ENCODE measurements at places on chromosomes 11 and 22.
A peak's percentile ranks its signal among the peaks of the same experiment; 100 is the strongest.

DNA sequence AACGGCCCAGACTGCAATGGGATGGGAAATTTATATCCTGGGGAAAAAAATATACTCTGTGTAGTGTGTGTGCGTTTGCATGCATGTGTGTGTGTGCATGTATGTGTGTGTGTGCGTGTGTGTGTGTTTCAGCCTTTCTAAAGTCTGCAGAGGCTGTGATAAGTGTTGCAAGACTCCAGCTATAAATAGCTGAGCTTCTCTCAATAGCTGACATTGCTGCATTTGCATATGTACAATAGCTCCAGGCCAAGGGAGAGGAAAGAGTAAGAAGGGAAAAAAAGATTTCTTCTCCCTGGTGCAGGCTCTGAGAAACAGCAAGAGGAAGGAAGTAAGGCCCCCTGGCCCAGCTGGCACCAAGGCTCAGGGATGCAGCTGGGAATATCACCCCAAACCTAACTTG is 483.0 kb downstream of the MN1 start:
- ATAC-seq, result peak; percentile 89

DNA sequence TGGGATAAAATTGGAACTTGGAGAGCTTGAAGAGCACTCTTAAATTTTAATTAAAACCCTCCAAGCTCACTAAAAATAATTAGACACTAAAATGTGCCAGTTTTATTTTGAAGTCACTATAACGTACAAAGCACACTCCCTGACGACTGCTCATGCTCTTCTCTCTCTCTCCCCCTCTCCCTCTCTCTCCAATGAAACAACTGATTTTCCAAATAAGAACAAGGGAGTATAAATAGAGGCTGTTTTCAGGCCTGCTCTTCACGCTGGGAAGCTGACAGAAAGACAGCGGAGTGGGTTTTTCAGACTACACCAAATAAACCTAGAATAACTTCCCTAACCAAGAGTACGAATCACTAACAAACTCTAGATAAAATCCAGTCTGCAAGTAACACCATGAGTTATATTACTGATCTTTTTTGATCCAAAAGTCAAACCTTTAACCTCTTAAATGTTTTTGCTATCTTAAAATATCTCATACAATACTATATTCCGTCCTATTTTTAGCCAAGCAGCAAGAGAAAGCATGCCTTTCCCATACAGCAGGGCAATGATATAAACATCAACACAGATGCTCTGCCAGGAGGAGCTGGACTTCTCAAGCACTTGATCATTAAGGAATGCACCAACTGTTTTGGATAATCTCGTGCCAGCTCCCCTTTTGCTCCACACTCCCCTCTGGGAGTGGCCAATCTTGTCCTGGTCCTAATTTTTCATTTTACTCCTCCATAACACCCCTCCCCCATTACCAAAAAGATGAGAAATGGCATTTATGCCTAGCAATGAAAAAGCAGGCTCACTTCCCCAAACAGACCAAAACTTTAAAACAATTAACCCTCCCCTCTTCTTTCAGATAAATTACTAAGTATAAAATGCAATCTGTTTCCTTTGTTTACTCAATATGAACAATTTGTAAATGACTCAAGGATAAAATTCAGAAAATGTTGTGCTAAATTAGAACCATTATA is 116.9 kb downstream of the SOX6 start:
- ATAC-seq, result no peak

DNA sequence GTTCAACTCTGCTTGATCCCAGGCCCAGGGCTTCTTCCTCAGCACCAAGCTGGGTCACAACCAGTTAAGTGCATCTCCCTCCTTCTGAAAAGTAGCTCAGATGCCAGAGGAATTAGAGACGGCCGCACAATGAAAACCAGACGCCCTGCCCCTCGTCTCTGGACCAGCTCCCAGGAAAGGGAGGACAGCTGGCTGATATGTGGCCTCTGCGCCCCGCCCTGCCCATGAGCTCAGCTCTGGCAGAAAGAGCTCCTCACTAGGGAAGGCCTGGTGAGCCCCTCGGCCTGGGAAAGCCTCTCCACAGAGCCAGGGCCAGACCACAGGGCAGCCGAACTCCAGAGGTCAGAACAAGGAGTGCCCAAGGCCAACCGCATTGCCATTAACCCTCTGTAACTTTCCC is 18.1 kb upstream of the SCGB1A1 start:
- ATAC-seq, result peak; percentile 87

GRCh38 chr11:87251560-87251959 is 213.8 kb downstream of the TMEM135 start:
- ATAC-seq, result no peak

- no peak for ATAC-seq
Observed at GRCh38 chr11:35235936-35236666, 97.1 kb downstream of the CD44 start.

GRCh38 chr11:596374-596773 is 19.4 kb downstream of the IRF7 start:
- ATAC-seq, result no peak

DNA sequence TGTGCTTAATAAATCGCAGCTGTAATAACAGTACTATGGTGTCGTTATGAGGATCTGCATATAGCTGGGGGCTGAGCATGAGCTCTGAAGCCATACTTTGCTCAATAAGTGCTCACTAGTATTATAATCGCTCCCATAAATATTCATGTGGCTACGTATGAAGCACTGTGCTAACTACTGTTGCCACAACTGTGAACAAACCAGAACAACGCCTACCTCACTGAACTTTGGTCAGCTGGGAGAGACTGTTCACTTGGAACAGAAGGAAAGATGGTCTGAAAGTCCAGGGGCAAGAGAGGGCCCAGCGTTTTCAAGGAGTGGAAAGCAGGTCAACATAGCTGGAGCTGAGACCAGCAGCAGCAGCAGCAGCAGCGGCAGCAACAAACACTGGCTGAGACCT is 141.6 kb downstream of the EFCAB6 start:
- peak; percentile 93 for ATAC-seq

GRCh38 chr11:130261571-130261970 is 53.1 kb downstream of the ZBTB44 start:
- ATAC-seq, result no peak

DNA sequence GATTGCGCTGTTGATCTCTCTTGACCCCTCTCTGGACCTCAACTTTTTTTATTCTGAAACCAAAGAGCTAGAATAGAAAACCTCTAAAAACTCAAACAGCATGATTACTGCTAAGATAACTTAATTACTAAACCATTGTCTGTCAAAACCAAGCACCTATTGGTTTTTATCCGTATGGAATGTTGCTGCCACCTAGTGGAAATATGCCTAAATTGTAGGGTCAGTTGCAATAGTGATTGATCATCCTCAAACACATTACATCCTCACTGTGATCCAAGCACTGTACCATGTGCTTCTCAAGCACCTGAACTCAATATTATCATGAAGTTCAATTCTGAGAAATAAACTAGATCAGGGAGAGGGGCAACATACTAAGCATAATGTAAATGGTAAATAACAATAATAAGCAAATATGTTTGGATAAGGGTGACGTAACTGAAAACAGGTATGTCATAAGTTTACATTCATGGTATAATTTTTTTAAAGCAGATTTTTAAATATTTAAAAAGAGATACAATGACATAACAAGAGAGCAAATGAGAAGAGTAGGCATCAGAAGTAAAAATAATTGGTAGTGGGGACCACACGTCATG is 3.8 kb upstream of the OR5A2 start:
- ATAC-seq, result peak; percentile 75

GRCh38 chr11:66013762-66014100 is 1.9 kb downstream of the CST6 start:
- ATAC-seq, result no peak

- no peak for ATAC-seq
Observed at GRCh38 chr22:22058633-22059290, 76.2 kb upstream of the TOP3B start.

- ATAC-seq, result no peak
Observed at GRCh38 chr11:3964056-3964455, 108.6 kb downstream of the STIM1 start.

- ATAC-seq, result no peak
Observed at GRCh38 chr11:45142241-45143055, 4.0 kb upstream of the PRDM11 start.

DNA sequence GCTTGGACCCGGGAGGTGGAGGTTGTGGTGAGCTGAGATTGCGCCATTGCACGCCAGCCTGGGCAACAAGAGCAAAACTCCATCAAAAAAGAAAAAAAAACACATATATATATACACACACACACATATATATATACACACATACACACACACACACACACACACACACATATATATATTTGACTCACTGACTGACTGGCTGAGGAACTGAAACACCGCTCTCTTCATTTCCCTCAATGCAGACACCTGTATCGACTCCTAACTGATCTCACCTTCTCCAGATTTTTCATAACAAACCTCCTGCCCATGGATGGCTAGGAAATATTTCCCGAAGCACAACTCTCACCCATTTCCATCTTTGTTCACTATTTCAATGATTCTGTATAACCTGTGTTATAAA is 140.7 kb upstream of the ANO3 start:
- no peak for ATAC-seq

- ATAC-seq, result peak; percentile 69
Observed at GRCh38 chr11:35138943-35139721, at the start of gene CD44. TSS of gene CD44 (plus strand) at chr11:35139171. CDS start at chr11:35139304, 133 bp downstream.

DNA sequence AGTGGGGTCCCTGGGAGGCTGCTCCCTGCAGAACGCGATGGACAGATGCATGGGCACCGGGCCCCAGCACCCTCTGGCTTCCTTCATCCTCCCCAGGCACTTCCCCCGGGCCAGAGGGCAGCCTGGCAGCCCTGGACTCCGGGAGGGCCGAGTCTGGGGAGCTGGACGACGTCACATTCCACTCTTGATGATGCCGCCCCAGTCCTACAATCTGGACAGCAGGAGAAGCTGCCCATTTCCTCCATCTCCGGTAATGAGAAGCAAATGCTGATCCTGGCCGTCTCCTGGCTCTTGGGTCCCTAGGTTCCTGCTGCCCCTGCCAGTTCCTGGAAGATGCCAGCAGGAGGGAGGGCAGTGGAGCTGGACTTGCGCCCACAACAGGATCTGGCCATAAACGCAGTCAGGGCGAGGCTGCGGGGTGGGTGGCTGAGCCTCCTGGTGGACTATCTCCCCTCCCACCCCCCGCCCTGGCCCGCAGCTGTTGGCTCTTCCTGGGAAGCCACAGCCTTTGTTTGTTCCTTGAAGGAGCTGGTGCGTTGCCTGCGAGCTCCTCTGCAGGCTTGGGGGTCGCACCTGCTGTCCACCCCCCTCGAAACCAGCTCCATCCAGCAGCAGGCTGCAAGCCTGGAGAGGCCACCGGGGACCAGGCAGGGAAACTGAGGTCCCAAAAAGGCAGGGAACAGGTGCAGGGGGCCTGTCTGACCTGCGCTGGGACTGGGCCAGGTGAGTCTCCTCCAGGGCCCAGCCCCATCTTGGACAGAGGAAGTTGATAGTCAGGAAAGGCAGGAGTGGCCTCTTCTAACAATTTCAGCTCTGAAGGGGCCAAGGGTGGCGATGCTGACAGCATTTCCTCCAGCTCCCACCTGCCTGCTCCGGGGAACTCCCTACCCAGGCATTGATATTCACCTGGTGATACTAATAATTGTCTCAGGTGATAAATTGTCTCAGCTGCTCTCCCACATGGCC is 17.9 kb upstream of the MUC6 start:
- no peak for ATAC-seq

GRCh38 chr11:114400915-114401223 is 403 bp downstream of the RBM7 start:
- no peak for ATAC-seq

DNA sequence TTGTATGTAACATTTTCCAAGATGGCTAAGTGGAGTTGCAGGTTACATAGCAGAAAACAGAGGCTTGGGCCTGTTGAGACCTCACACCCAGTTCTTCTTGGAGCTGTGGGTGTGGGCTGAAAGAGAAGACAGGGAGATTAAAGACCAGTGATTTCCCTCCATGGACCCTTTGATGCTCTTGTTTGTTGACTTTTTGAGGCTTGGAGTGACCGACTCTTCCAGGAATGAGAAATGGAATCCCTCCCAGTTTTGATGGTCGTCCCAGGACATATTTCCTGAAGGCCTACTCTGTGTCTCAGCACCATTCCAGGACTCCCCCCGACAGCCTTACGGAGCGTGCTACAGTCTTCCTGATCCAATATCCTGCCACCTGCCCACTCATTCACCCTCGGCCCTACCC is 96.9 kb downstream of the PTPRJ start:
- ATAC-seq, result no peak

DNA sequence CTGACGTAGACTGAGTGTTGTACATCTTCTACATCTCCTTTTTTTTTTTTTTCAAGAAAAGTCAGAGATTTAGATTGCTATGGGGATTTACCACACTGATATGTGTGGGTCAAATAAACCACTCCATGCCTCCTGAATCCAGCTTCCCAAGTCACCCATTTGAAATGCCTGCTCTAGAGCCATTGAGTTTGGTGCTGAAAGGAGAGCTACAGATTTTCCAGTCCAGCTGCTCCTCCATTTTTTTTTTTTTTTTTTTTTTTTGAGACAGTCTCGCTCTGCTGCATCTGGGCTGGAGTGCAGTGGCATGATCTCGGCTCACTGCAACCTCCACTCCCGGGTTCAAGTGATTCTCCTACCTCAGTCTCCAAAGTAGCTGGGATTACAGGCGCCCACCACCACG is 115.2 kb upstream of the TIMP3 start:
- ATAC-seq, result no peak

DNA sequence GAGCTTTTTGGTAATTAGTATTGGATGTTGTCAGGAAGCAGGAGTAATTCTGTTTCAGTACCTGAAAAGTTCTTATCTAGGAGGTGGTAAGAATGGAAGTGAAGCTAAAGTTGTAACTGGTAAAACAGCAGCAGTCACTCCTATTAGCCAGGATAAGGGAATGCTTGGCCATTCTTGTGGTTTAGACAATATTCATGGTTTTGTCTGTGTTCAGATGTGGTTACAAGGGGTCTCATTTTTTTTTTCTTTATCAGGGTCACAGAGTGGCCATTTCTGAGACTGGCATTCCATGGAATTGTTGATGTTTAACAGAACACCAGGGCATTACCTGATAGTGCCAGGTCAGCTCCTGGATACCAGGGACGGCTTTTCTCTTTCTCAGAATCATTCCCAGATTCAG is 23.8 kb downstream of the TAF1D start:
- ATAC-seq, result no peak

DNA sequence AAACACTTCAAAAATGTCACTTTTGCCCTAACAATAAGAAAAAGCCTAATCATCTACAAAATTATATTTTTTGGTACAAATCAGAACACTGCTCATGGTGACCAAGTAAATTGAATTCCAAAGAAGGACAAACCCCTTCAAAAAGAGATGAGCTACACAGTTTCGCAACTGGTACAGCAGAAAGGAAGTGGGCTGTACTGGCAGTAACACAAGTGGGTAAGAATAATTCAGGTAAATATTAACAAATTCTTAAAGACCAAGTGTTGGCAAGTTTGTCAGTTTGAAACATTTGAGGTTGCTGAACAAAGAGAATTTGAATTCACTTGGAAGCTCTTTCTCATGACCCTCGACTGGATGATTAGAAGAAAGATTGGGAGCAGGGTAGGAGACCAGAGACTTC is 35.5 kb downstream of the MSANTD4 start:
- ATAC-seq, result no peak

All from motor neuron (in vitro differentiated cells).